ENCODE measurements at places on chromosomes 3 and 15. TPM values are rescaled to one million over a fixed set of nuclear protein-coding genes. Genes with fewer than 3 reads are reported as not detected.
A peak's percentile ranks its signal among the peaks of the same experiment; 100 is the strongest.

The UBL7 gene
- total RNA-seq: 63.4 TPM

GRCh38 chr3:10655105-10655504, 149.7 kb upstream of the ATP2B2 start:
- H3K4me3 ChIP-seq: no peak overlapping the region
- H3K36me3 ChIP-seq: no peaks in the 10 kb centered on the region
- H3K4me1 ChIP-seq: no peaks in the 10 kb centered on the region
- H3K27me3 ChIP-seq: no peaks in the 10 kb centered on the region

DNA sequence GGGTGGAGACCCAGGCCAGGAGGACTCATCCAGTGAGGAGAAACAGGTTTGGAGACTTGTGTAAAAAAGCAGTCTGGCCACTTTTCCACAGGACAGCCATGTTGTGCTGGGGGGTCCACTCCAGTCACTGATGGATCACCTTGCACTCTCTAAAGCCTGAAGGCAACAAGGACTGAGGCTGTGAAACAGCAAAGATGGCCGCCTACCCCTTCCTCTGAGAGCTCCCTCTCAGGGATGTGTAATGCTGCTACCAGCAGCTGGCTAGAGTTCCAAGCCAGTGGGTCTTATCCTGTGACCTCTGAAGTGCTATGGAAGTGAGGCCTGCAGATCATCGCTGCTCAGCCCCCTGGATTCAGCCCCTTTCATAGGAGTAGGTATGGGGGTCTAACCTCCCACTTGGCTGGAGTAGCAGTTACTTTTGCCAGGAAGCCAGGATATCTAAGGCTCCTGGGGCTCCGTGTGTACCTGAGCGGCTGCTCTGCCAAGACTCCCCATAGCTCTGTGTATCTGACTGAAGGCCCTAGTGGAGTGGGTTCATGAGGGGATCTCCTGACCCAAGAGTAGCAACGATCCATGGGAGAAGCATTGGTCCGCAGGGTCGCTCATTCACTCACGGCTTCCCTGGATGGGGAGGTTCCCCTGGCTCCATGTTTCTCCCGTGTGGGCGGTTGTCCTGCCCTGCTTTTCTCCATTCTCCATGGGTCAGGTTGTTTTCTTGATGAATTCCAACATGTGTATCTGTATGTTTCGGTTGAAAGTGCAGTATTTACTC, 69.9 kb upstream of the TNFSF10 start:
- no peaks in the 10 kb centered on the region for H3K27me3 ChIP-seq
- no peaks in the 10 kb centered on the region for H3K36me3 ChIP-seq
- no peak overlapping the region for H3K4me3 ChIP-seq
- no peak overlapping the region for H3K27ac ChIP-seq
- peaks cover 10% of the 10 kb centered on the region for H3K4me1 ChIP-seq
- no peak for DNase-seq

- no peak for DNase-seq
- H3K27me3 ChIP-seq: no peaks in the 10 kb centered on the region
- H3K36me3 ChIP-seq: no peaks in the 10 kb centered on the region
- H3K4me3 ChIP-seq: no peak overlapping the region
- no peak overlapping the region for H3K27ac ChIP-seq
- no peaks in the 10 kb centered on the region for H3K4me1 ChIP-seq
These were observed 94.0 kb upstream of the STT3B start for GRCh38 chr3:31438742-31439141.

GRCh38 chr3:122794483-122794778, 438 bp upstream of the SLC49A4 start:
- H3K36me3 ChIP-seq: no peaks in the 10 kb centered on the region
- no peak for DNase-seq
- peak overlapping the region; percentile 98 for H3K4me3 ChIP-seq
- peak overlapping the region; percentile 100 for H3K27ac ChIP-seq
- H3K4me1 ChIP-seq: peaks cover 5% of the 10 kb centered on the region
- H3K27me3 ChIP-seq: no peaks in the 10 kb centered on the region

GRCh38 chr3:17747174-17747889, 4.9 kb upstream of the TBC1D5 start:
- H3K27ac ChIP-seq: no peak overlapping the region
- no peak for DNase-seq
- no peaks in the 10 kb centered on the region for H3K36me3 ChIP-seq
- H3K4me3 ChIP-seq: no peak overlapping the region
- H3K4me1 ChIP-seq: peaks cover 2% of the 10 kb centered on the region

- no peaks in the 10 kb centered on the region for H3K27me3 ChIP-seq
- no peaks in the 10 kb centered on the region for H3K4me1 ChIP-seq
- no peak overlapping the region for H3K27ac ChIP-seq
- no peak overlapping the region for H3K4me3 ChIP-seq
- H3K36me3 ChIP-seq: no peaks in the 10 kb centered on the region
These were observed 313.4 kb downstream of the SQOR start for GRCh38 chr15:45948181-45948621.

DNA sequence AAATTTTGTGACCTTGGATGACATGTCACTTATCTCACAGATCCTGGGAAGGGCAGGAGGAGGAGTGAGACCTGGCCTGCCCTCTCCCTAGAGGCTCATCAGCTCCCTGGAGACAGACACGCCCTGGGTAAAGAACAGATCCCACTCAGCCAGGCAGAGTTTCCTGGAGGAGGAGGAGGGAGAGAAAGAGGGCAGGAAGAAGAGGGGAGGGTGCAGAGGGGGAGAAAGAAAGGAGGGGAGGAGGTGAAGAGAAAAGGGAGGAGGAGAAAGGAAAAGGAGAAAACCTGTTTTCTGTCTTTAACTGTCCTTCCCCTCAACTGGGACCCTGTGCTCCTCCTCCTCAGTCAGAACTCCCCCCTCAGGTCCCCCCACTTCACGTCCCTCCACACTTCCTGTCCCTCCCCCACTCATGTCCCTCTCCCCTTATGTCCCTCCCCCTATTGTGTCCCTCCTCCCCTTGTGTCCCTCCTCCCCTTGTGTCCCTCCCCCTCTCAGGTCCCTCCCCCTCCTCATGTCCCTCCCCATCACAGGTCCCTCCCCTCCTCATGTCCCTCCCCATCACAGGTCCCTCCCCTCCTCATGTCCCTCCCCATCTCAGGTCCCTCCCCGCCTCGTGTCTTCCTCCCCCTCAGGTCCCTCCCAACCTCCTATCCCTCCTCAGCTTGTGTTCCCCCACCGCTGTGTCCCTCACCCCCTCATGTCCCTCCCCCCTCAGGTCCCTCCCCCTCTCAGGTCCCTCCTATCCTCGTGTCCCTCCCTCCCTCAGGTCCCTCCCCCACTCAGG, 52.3 kb upstream of the CGNL1 start:
- H3K4me3 ChIP-seq: no peak overlapping the region
- H3K27me3 ChIP-seq: no peaks in the 10 kb centered on the region
- no peaks in the 10 kb centered on the region for H3K36me3 ChIP-seq

DNA sequence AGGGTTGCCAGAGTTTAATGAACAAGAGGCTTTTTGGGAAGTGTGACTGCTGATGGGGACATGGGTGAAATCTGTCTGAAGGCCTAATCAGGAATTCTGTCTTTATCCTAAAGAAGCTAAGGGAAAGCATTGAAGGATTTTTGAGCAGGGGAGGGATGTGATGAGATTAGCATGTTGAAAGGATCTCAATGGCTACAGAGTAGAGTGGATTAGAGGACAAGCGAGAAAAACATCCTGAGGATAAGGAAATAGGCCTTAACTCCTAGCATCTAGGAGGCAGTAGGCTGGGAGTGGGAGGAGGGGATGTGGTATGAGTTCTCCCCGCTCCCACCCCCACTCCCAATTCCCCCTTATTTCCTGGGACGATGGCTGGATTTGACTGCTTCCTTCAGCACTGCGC, 35.1 kb upstream of the SNTN start:
- no peaks in the 10 kb centered on the region for H3K27me3 ChIP-seq
- H3K36me3 ChIP-seq: no peaks in the 10 kb centered on the region
- no peaks in the 10 kb centered on the region for H3K4me1 ChIP-seq
- H3K27ac ChIP-seq: no peak overlapping the region
- no peak for DNase-seq

GRCh38 chr15:31177951-31178350, 76.4 kb upstream of the TRPM1 start:
- no peaks in the 10 kb centered on the region for H3K27me3 ChIP-seq
- no peak overlapping the region for H3K27ac ChIP-seq
- no peak overlapping the region for H3K4me3 ChIP-seq
- no peaks in the 10 kb centered on the region for H3K36me3 ChIP-seq

GRCh38 chr3:163785693-163786092, 1292.6 kb downstream of the SI start:
- H3K36me3 ChIP-seq: no peaks in the 10 kb centered on the region
- H3K4me3 ChIP-seq: no peak overlapping the region
- H3K27me3 ChIP-seq: no peaks in the 10 kb centered on the region
- no peaks in the 10 kb centered on the region for H3K4me1 ChIP-seq
- DNase-seq: no peak
- no peak overlapping the region for H3K27ac ChIP-seq

- peaks cover 17% of the 10 kb centered on the region for H3K4me1 ChIP-seq
- no peaks in the 10 kb centered on the region for H3K27me3 ChIP-seq
- H3K36me3 ChIP-seq: peaks cover 5% of the 10 kb centered on the region
- no peak overlapping the region for H3K27ac ChIP-seq
These were observed 10.3 kb downstream of the SKIL start for GRCh38 chr3:170367797-170368196.

GRCh38 chr15:33154351-33155166, 40.0 kb downstream of the FMN1 start:
- no peaks in the 10 kb centered on the region for H3K27me3 ChIP-seq
- no peaks in the 10 kb centered on the region for H3K4me1 ChIP-seq
- no peaks in the 10 kb centered on the region for H3K36me3 ChIP-seq
- peak; percentile 57 for DNase-seq
- no peak overlapping the region for H3K27ac ChIP-seq

- peak overlapping the region; percentile 90 for H3K4me3 ChIP-seq
- H3K4me1 ChIP-seq: peaks cover 18% of the 10 kb centered on the region
- H3K27ac ChIP-seq: peak overlapping the region; percentile 98
- H3K27me3 ChIP-seq: no peaks in the 10 kb centered on the region
- peak; percentile 87 for DNase-seq
These were observed 11.1 kb downstream of the TNK2 start for GRCh38 chr3:195897081-195897852.

DNA sequence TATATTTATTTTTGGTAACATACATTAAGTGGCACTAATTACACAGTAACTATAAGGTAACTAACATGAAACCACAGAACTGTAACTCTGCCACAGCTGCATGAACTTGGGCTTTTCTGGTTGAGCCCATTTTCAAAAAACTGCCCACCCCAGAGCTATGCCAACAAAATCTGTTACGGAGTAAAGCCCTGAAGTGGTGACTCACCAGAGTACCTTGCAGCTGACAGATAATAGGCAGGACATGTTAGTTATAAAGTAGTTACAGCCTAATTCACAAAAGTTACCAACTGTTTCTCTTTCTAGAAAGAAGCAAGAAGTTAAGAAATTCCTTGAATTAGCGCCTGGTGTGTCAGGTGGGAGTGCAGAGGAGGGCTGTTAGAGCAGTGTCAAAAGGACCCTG, 1.5 kb upstream of the GPX1 start:
- H3K27ac ChIP-seq: peak overlapping the region; percentile 95
- H3K4me3 ChIP-seq: peak overlapping the region; percentile 85
- H3K36me3 ChIP-seq: peaks cover 67% of the 10 kb centered on the region
- no peaks in the 10 kb centered on the region for H3K27me3 ChIP-seq
- no peak for DNase-seq

- H3K4me3 ChIP-seq: no peak overlapping the region
- H3K27me3 ChIP-seq: no peaks in the 10 kb centered on the region
- DNase-seq: no peak
- no peaks in the 10 kb centered on the region for H3K4me1 ChIP-seq
- no peaks in the 10 kb centered on the region for H3K36me3 ChIP-seq
These were observed 12.8 kb upstream of the CMC1 start for GRCh38 chr3:28228623-28229022.

All from ascending aorta (tissue), 2 donors.